Posterior cingulate gyrus (tissue), 11 donors: ENCODE measurements at places on chromosomes 2 and 18.

- DNase-seq = no peak
Observed at GRCh38 chr2:8580316-8581233, 101.3 kb upstream of the ID2 start.

- DNase-seq = no peak
Observed at GRCh38 chr18:62102221-62102620, 84.6 kb downstream of the PIGN start.

- no peak for DNase-seq
Observed at GRCh38 chr2:7022492-7023385, 105.5 kb downstream of the RNF144A start.

DNA sequence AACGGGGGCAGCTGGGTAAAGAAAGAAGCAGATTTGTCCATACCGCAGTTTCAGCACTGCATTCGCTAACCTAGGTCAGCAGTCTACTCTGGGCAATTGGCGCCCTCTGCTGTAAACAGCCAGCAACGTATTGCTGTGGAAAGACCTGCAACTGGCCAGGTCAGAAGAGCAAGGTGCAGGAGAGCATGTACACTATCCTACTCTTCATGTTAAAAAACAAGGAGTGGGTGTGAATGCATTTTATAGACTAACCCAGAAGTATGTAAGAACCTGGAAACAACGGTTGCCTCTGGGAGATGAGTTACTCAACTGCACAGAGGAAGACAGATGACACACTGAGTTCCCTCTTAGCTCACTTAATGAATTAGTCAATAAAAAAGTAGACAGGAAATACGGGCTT, 6.2 kb downstream of the MRPS5 start:
- peak; percentile 69 for DNase-seq

- DNase-seq = no peak
Observed at GRCh38 chr2:189425676-189426075, 15.6 kb upstream of the WDR75 start.

DNA sequence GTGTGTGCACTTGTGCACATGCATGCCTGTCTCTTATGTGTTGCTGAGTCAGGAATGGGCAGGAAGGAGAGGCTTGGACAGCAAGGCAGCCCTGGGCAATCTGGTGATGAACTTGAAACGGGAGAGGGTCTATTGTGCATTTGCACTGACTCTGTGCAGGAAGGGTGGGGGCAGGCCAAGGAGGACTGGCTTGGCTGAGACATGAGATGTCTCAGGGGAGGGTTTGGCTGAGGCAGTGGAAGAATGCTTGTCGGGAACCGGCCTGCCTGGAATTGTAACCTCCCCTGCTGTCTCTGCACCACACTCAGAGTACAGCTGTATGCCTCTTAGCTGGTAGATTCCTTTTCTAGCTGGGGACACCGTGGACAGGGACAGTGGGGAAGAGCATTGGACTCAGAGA, 176.1 kb upstream of the TNP1 start:
- no peak for DNase-seq

DNA sequence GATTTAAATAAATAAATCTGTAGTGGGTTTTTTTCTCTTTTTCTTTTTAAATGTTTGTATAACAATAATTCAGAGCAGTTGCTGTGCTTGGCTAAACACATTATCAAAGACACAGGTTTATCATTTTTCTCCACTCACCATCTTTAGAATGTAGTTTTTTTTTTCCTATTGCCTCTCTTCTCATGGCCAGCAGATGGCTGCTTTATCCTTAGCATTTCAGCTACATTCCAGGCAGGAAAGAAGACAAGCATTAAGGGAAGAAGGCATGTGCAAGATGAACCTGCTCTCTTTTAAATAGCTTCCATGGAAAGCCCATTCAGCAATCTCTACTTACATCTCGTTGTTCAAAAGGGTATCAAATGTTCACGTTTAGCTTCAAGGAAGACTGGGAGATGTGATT, 42.6 kb downstream of the ARHGAP15 start:
- DNase-seq = no peak

DNA sequence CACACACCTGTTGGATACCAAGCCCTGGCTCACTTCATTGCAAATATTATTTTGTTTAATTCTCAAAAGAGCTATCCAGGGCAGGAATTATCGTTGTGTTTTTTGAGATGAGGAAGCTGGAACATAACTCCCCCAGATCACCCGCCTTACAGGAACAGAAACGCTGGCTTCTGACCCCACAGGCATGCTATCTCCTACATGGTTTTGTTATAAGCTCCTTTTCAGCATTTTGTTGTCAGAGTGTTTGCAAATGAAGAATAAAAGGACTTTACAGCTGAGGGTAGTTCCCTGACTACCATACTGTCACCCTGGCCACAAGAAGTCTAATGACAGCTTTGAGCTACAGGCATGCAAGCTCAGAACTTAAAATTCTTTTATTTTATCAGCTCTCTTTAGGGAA, 62.0 kb upstream of the MRPS9 start:
- DNase-seq = no peak

DNA sequence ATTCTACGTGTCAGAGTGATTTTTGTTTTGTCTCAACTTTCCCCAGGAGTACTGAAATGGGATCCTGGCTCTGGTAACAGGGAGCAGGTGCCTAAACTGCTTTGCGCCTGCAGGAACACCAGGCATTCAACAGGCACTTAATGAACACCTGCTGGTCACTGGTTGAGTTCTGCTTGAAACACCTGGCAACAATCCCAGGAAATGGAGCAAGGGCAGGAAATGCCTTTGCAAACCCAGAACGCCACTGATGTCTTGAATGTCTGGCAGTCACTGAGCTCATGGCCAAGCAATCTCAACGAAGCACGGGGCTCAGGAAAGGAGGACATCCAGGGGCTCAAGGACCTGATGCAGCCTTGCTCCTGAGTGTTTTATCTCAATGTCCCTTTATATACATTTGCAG, 360.0 kb upstream of the RAB6C start:
- DNase-seq = no peak

GRCh38 chr2:186570604-186571003, 19.3 kb upstream of the ITGAV start:
- DNase-seq = no peak

- DNase-seq = no peak
Observed at GRCh38 chr18:3869848-3870247, 419.9 kb downstream of the TGIF1 start.

GRCh38 chr2:68594674-68595492, 48.5 kb upstream of the PROKR1 start:
- DNase-seq = no peak

DNA sequence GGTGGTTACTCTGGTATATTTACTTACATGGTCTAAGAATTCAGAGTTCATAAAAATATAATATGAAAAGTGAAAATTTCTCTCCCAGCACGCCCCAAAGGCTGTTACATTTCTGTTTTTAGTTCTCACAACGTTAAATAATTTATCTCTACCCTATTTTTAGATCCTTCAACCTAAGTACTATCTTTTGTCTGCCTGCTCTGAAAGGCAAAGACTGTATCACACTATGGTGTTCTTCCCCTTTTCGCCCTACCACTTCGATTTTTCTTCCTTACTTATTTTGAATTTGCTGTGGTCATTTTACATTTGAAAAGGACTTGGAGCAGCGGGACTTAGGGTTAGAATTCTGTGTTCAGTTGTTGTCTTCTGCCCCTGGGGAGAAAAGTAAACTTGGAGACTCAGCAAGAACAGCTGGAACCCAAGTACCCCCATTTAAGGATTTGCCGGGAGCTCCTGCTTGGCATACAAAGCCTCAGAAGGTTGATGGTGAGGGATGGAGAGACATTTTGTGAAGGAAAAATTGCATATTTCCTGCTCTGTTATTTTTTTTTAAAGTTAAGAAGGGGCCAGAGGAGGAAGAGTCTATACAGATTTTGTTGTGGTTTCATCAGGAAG, 19.0 kb downstream of the ADAM23 start:
- DNase-seq = no peak

- DNase-seq = no peak
Observed at GRCh38 chr2:48400553-48401164, 129.3 kb upstream of the STON1 start.

- DNase-seq = no peak
Observed at GRCh38 chr18:28015671-28016070, 161.3 kb downstream of the CDH2 start.

DNA sequence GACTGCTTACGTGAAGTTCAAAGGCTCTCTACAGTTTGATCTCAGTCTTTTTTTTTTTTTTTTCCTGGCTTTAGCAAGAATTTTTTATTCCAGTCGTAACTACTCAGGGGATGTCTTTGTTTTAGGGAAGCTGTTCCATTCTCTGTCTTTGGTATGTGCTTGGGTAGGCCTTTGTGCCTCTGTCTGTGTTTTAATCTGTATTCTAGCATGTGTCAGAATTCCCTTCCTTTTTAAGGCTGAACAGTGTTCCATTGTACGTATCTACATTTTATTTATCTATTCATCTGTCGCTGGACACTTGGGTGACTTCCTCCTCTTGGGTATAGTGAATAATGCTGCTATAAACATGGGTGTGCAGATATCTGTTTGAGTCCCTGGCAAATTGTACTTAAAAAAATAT, 42.6 kb downstream of the MYO1B start:
- DNase-seq = no peak

DNA sequence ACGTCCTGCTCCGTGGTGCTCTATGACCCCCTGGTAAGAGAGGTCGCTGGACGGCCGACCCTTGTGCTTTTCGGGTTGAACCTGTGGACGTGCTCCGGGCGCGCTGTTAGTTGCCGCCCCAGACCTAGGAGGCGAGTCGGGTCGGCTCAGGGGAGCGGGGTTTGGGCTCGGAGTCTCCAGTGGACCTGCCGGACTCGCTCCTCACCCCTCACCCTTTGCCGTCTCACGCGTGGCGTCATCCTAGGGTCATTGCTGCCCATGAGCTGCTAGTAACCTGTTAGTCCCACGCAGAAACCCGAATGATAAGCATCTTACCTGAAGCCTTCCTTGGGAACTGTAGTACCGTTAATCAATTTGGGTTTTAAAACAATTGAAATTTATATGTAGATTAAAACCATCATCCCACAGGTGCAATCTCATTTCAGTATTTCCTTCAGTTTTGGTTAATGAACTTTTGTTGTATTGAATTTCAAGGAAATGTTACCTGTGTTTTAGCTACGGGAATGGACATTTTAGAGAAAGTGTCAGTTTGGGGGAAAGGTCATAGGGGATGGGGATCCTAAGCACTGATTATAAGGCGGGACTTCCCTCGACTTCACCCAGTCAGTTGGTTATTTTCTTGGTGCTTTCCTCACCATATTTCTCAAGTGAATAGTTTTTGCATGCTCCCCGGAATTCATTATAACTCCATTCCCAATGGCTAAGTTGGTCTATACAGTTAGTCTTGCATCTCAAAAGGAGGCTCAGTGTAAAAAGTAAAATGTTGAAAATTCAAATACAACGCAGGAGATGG, 536 bp downstream of the ELP2 start:
- no peak for DNase-seq

GRCh38 chr2:163753726-163754125, 17.9 kb upstream of the FIGN start:
- no peak for DNase-seq

- DNase-seq = no peak
Observed at GRCh38 chr18:73708591-73708990, 439.0 kb downstream of the FBXO15 start.

GRCh38 chr18:46335534-46336101, 231.4 kb downstream of the HAUS1 start:
- no peak for DNase-seq

DNA sequence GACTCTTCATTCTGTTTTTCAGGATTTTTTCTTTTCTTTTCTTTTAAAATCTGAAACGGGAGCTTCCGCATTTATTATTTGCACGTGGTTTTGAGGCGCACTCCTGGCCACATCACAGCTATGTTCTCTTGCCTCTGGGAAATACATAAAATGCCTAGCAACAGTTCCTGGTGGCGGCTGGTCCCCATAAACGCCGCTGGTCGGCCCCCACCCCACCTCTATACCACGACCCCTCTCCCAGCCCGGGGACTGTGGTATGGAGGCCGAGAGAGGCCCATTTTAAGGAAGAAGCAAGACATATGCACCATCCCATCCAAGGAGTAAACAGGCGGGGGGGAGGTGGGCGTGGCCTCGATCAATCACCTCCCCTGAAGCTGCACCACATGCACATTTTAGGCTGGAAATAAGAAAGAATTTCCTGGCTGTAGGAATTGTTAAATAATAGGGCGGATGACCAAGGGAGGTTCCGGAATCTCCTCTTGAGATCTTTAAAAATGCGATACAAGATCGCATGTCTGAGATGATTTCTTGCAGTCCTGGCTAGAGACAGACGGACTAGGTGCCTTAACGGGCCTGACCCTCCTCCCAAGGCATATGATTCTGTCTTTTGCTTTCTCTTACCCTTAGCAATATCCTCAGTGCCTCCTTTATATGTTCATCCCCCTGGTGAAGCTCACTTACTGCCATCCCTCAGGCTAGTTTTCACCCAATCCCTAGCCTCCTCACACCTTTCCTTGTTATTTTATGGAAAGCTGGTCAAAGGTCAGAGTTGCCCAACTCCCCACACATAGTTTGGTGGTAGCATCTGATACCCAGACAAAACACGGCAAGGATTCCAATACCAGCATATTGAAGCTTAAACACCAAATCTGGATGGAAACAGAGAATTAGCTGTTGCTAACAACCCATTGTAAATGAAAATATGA, 82.4 kb downstream of the BCL2 start:
- no peak for DNase-seq

DNA sequence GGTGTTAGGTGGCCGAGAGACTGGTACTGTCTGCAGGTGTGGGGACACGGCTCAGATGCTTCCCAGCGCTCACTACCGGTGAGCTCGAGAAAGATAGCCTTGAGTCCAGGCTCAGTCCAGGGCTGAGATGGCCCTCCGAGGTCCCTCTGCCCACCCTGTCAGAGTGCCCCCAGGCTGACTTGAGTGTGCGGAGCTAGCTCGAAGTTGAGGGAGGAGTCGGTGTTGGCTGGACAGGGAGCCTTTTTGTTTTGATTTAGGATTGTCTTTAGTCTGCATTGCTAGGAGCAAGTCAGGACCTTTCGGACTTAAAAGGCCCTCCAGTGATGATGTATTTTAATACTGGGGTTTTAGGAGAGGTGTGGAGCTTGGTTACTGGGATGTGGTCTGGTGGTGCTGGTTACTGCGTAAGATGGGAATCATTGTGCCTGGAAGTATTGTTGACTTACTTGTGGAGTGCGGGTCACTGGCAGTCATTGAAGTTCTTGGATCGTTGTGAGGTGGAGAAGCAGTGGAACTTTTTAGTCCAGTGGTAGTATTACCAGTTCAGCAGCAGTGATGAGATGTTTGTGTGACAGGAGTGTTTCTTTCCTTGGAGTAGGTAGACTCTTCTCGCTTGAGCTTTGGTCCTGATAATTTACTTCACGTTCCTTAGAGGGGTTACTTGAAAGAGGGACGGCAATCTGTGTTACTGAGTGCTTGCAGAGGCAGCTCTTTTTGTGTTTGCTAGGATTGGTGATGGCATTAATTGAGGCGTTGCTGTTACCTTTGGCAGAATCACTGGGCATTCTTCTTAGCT, 633 bp downstream of the KIAA1328 start:
- no peak for DNase-seq

GRCh38 chr2:63662028-63662804, 73.5 kb downstream of the MDH1 start:
- no peak for DNase-seq
